Left renal pelvis (tissue), 4 donors: ENCODE measurements at places on chromosomes 12 and 14. TPM values are rescaled to one million over a fixed set of nuclear protein-coding genes. Genes with fewer than 3 reads are reported as not detected.

The OAS2 gene
- polyA plus RNA-seq = 5.6 TPM

The SIX4 gene
- 7.0 TPM for polyA plus RNA-seq

The ITGB7 gene
- polyA plus RNA-seq = 0.86 TPM

The CMTM5 gene
- polyA plus RNA-seq = 2.5 TPM

DNA sequence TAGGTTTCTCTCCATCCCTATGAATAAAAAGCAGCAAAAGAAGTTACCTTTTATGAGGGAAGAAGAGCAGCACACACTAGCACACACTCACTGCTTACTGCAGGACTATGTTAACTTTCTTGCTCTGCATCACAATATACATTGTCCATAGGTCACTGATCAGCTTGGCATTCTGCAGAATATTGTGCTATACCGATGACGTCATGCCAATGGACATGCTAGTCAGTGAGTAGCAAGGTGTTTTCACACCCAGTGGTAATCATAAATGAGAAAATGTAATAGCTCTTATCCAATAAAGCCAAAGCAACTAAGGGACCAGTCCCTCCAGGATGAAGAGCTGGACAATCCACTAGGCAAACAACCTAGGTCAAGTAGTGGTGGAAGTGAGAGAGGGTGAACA is 16.7 kb upstream of the ZDHHC17 start:
- DNase-seq = no peak

GRCh38 chr12:51147309-51147708 is 25.6 kb downstream of the TFCP2 start:
- no peak for DNase-seq

DNA sequence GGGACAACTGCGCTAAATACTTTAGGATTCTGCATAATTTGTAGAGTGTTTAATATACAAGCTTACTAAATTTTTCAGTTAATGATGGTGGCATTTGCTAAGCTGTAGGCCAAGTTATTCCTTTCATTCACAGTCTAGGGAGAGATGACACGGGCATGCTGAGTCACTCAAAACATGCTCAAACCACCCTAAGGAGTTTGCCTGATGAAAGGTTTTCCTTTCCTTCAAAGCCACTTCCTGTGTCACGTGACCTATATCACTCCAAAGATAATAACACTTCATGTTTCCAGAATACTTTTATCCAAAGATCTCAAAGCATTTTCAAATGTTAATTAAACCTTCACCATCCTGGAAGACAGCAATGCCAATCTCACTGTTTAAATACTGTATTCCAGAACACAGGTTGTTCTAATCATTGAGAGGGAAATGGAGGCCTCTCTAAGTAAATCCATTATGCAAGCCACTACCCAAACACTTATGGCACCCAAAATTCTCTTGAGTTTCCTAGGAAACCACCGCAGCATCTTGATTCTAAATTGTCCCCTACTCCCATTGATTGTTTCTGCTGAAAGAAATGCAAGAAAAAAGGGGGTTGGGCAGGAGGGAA is 207.0 kb upstream of the CDKN3 start:
- DNase-seq = no peak

GRCh38 chr12:52200086-52200780 is 8.4 kb upstream of the KRT80 start:
- DNase-seq = no peak

GRCh38 chr12:52579468-52580465 is 6.1 kb upstream of the KRT74 start:
- no peak for DNase-seq

DNA sequence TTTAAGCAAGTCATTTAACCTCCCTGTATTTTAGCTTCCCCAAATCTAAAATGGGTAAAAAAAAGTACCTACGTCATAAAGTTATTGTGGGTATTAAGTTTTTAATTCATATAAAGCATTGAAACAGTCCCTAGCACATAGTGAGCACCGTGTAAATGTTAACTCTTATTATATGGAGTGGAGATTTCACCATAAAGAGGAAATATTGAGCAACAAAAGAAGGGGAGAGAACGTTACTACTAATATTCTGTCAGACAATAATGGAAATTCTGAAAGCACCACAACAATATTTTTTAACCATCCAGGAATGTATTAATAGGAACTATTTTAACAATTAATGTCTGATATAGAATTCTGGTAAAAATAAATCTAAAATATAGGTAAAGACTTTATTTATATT is 7.8 kb upstream of the CD163L1 start:
- DNase-seq = no peak

DNA sequence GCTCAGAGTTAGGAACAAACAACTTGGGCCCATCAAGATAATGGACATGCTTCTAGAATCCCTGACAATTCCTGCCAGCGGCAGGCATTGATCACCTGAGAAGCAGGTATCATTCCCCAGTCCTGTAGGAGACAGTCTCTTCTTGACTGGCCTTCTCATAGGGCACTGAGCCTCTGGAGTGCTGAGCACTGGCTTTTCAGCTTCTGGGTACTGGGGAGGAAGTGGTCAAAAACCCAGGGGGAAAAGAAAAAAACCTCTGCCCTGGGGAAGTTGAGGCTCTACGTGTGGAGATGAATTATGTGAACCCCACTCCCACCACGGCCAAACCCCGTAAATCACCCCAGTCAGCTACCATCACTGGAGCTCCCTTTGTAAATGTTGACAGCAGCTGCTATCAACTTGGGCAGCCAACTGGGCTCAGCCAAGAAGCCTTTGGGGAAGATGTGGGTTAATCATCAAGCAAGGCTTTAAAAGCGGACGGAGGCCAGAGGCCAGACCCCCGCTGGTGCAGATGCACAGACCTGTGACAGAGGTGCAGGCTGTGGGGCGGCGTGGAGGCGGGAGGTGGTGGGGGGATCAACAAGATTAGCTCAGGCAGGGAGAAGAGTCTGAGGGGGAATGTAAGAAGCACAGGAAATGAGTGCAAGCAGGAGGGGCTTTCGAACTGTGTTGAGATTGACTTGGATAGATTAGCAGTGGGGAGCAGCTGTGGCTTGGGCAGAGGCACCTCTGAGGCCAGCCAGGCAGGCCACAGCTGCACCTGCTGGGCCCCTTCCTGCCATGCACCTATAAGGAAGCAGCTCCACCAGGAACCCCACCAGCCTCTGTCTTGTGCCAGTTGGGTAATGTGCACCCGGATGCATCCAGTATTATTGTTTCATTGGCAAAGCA is 105.4 kb upstream of the HIF1A start:
- DNase-seq = no peak

DNA sequence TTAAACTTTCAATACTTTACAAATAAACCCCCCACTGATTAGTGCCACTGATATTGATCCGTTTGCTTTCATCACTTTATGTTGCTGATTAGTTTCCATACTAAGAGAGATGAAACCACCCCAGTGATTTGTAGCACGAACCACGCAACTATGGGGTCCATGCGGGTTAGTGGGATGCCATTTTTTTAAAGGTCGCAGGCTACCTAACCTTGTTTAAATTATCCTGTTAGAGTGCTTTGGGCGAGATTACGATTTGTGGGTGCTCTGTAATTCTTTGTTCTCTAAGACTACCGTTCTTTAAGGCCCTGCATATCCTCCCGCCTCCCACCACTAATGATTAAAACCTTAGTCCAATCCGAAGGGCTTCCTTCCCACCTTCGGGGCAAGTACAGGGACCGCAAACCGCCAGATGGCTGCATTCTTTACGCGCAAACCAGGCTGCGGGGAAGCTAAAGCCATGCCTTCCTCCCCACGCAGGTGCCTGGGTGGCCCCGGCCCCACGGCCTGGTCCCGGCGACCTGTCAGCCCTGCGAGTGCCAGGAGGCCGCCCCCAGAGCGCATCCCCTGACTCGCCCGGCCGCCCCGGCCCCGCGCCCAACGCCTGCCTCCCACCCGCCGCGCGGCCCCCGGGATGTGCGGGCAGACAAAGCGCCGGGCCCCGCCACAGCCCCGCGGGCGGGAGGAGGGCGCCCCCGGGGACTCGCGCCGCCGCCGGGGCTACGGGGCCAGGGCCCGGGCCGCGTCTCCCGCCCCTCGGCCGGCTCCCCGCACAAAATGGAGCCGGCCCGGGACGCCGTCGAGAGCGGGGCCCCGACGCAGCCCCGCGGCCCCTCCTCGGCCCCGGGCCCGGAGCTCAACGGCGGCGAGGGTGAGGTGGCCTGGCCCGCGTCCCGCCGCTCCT is 759 bp downstream of the NFYB start:
- DNase-seq = peak; percentile 35

- DNase-seq = no peak
These were observed 912.7 kb upstream of the LRFN5 start for GRCh38 chr14:40694023-40694422.

DNA sequence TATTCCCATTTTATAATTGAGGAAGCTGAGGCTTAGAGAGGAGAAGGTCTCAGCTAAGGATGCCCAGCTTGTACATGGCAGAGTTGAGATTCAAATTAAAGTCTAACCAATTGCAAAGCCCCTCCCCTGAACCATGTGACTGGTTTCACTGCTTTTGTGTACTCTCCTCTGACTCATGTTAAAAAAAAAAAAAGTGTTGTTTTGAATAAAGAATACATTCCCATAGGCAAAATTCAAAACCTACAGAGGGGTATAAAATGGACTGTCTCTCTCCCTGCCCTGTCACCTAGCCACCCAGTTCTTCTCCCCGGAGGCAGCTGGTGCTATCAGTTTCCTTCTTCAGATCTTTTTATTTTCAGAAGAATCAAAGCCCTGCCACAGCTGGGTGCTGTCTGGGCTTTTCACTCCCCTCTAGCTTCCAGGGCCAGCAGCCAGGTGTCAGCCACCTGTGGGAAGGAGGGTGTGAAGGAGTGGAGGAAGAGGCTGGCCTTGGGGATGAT is 5.4 kb downstream of the PSMD9 start:
- no peak for DNase-seq

DNA sequence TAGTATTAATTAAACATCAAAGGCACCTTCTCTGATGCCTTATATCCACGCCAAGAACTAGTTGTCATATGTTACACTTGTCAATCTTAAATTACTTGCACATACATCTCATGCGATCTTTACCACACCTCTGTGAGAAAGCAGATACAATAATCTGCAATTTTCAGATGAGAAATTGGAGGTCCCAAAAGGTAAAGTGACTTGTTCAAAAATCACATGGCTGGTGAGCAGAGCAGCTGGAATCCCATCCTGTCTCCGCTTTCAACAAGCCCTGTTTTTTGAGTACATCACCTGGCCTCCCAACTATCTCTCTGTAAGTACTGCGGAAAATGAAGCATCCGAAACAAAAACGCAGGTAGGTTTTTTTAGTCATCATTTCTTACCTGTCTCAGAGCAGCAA is 203.4 kb upstream of the FOXN3 start:
- DNase-seq = no peak

GRCh38 chr12:99824900-99825542 is 159.7 kb downstream of the ANKS1B start:
- DNase-seq = no peak

DNA sequence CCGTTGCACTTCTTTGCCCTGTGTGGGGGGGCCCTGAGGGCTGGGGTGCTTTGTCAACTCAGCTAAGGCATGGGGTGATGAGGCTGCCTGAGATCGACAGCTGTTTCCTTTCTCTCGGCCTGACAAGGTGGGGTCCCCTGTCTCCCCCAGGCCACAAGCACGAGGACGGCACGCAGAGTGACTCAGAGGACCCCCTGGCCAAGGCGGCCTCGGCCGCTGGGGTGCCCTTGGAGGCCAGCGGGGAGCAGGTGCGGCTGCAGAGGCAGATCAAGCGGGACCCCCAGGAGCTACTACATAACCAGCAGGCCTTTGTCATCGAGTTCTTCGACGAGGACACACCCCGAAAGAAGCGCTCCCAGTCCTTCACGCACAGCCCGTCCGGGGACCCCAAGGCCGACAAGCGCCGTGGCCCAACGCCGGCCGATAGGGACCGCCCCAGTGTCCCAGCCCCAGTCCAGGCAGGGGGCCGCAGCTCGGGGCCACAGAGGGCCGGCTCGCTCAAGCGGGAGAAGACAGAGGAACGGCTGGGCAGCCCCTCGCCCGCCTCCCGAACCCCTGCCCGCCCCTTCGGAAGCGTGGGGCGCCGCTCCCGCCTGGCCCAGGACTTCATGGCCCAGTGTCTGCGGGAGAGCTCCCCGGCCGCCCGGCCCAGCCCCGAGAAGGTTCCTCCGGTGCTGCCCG is 18.8 kb downstream of the CEP170B start:
- no peak for DNase-seq

DNA sequence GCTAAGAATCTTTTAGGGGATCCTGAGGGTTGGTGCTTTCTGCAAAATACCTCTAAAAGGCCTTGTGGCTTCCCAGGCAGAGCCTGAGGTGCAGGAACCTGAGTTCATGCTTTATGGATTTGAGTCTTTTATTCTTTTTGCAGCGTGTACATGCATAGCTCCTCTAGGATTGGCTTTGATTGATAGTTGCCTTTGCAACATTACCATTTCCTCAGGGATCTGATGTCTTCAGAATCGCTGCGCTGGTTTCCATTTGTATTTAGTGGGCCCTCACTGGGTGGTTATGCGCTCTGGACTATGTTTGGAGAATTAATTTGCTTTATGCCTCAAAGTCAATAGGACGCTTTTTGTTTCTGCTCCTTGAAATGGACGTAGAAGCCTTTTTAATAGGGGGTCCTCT is 16.1 kb downstream of the NRXN3 start:
- DNase-seq = no peak
